ENCODE measurements at places on chromosomes 1 and 21.

DNA sequence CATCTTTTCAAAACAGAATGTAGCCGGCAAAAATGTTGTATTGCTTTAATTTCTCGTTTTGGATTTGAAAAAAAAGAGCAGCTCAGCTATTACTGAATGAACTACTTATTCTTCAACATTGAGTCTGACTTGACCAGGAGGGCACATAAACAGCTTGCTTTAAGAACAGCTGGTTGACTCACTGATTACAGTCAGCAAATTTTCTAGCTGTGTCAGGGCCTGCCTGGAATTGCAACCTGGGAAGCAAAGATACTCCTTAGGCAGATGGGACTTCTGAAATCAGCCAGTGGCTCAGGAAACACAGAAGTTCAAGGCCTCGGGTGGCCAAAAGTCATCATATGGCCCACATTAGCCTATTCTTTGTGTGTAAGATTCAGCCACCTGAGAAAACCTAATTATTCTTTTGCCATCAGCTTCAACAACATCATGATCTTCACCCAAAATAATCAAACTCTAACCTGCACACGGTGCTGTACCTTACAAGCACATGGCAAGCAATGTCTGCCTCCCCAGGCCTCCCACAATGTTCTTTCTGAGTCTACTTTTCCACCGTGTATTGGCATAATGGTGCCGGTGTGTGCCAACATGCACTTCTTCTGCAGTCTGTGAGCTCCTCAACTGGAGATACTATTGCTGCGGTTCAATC, 307.2 kb downstream of the HHIPL2 start:
- DNase-seq = no peak

DNA sequence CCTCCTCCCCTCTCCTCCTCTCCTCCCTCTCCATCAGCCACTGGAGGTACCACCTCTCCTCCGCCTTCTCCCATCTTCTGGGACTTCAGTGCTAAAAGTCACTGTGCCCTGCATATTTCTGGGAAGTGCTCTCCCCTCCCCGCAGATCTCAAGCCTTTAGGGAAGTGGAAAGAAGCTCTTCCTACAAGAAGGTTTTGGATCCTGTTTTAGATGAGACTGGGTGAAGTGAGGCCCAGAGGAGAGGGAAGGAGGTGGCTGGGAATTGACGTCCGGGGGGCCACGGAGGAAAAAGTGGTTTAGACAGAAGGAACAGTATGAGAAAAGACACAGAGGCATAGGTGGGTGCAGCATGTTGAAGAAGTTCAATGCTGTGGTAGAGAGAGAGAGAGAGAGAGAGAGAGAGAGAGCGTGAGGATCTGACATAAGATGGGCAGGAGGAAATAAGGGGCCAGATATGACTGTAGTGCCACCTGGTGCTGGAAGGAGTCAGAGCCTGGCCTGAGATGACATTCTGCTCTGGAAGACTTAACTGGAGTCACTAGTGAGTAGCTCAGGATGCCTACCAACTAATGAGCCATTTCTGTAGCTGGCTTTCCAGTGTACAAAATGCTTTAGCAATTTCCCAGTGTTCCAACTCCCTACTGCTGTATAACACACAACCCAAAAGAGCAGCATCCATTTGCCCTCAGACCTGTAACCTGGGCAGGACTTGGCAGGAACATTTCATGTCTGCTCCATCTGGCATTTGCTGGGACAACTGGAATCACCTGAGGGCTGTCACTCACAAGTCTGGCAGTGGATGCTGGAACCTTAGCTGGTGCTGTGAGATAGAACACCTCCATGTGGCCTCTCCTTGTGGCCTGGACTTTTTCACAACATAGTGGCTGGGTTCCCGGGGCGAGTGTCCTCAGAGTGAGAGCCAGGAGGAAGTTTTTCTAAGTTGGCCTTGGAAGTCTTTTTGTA, 16.6 kb upstream of the ZSCAN20 start:
- peak; percentile 63 for DNase-seq

DNA sequence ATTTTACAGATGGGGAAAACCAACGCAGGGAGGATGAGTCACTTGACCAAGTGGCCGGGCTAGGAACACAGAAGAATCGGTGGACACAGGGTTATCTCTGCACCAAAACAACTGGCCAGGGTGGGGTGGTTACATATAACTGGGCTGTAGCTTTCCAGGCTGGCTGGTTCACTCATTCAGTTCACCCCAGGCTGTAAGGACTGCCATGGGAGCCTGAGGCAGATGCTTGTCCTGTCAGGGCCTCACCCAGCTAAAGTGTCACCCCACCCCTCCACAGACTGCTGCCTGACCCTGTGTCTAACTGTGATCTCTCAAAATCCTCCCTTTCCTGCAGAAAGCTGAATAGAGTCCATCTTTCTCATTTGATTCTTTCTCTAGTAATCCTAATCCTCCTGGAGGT, 387.3 kb downstream of the RYR2 start:
- DNase-seq = no peak

DNA sequence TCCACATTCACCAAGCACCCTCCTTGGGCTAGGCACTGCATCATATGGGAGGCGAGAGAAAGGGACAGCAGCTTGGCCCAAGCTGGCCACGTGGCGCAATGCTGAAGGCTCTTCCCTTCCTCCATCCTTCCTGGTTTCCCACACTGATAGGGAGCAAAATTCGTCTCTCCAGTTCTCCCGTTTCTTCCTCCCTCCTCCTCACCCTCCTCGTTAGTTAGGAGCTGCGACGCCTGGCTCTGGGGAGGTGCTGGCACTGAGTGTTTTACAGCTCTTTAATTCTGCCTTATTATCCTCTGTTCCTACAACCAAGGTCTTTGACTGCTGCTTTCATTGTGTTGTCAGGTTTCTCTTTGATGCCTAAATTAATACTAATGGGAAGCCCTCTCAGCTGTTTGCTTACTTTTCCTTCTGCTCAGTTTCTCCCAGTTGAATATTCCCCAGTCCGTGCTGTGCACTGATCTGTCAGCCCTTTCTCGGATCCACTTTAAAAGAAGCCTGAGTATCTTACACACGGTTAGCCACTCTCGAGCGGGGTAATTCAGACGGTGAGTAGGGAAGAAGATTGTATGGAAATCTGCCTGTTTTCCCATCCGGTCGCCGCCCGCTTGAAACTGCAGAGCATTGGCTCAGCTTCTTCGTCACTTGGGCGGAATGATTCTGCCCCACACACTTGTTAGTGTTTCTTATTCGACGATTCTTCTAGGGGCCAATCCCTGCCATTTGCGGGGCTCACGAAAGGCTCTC, 56.2 kb upstream of the SMYD2 start:
- DNase-seq = no peak

GRCh38 chr1:230174471-230175162, 107.6 kb downstream of the GALNT2 start:
- DNase-seq = no peak

GRCh38 chr1:156140879-156141707, 12.3 kb upstream of the SEMA4A start:
- peak; percentile 57 for DNase-seq

- DNase-seq = no peak
Measured at GRCh38 chr1:224427346-224427745, 7.3 kb downstream of the WDR26 start.

DNA sequence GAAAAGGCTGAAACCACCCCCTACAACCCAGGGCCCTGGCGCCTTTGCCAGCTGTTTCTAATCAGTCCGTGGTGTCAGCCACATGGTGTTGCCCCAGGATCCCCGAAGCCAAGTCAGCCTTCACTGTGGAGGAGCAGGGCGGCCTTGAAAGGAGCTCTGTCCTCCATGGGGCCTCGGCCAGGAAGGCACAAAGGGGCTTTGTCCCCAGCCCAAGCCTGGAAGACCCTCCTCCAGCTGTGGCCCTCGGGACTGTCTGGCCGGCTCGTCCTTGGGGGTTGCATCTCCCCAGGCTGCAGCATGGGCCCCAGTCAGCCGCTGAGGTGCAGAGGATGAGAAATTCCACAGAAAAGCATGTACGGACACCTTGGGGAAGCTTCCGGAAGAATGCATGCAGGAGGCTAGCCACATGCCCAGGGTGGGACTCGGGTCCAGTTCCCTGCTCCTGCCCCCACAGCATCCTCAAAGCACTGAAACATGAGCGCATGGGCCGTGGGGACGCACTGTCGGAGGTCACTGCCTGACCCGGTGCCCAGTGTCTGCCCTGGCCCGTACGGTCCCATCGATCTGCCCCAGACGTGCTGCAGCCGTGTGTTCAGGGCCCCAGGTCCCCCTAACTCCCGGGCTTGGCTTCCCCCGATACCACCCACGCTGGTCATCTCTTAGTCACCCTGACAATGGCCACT, 38.6 kb upstream of the POFUT2 start:
- no peak for DNase-seq

DNA sequence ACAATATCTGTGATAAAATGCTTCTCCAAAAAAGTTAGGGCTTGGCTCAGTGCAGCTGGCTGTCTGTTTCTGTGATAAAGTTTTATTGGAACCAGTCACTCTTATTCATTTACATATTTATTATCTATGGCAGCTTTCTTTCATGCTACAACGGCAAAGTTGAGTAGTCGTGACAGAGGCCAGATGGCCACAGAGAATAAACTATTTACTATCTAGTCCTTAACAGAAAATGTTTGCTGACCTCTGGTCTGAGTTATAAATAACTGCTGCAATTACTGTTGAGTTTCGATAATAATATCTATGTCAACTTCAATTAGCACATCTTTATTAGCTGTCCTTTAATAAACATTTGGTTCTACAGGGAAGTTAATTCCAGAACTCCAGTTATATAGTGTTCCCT, 180.2 kb upstream of the RUNX1 start:
- DNase-seq = no peak

DNA sequence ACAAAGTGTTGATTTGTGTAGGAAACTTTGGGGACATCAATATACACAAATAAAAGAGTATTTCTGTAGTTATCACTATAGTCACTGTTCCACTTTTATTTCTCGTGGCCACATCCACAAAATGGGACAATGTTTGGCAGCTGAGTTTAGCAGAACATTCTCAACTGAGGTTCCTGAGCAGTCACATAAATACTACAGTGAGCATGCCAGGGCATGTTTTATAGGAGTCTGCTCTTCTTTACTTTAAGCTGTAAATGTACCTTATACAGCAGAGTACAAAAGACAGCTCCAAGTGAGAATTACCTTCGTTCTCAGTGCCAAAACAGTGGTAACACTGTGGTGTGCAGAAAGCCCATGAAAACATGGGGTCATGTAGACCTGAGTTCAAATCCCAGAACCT, 5.0 kb downstream of the BTG3 start:
- peak; percentile 47 for DNase-seq

GRCh38 chr1:76725864-76726619, 141.2 kb upstream of the ST6GALNAC5 start:
- peak; percentile 19 for DNase-seq

GRCh38 chr1:213269829-213270228, 218.8 kb downstream of the RPS6KC1 start:
- DNase-seq = no peak

- DNase-seq = no peak
Measured at GRCh38 chr1:85282424-85282823, 6.0 kb upstream of the BCL10 start.
